ENCODE measurements at places on chromosomes 5 and 9.

DNA sequence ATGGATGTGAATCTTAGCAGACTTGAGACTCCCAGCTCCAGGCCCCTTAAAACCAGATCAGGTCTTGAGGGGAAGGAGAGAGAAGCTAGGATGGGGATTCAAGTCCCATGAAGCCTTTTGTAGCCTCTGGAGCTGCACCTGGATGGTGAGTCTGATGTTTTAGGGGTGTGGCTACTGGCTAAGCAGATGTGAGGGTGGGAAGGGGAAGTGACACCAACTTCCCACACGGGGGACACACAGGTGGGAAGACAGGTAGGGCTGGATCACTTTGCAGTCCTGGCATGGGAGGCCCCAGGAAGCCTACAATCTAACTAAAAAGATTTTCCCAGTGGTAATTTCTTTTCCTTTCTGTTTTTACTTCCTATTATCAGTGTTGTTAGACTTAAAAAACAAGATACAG, 38.7 kb upstream of the UBAP2 start:
- no peak for DNase-seq

GRCh38 chr5:118407958-118408357, 580.4 kb downstream of the DTWD2 start:
- peak; percentile 8 for DNase-seq

DNA sequence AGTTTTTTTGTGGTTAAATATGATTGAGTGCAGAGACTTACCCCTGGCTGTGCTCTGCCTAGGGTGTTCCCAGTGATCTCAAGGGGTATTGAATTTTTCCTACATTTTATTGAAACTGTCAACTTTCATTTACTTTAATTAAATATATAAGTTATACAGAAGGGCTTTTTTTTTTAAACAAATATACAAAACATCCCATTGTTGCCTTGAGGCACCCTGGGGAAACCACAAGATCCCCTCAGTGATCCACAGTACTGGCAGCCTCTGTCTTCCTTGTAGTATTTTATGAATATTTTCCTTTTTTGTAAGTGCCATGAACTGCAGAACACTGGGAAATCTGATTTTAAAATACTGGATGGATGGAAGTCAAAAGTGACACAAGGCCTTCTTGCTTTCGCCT, 123.7 kb downstream of the TLE1 start:
- no peak for DNase-seq

DNA sequence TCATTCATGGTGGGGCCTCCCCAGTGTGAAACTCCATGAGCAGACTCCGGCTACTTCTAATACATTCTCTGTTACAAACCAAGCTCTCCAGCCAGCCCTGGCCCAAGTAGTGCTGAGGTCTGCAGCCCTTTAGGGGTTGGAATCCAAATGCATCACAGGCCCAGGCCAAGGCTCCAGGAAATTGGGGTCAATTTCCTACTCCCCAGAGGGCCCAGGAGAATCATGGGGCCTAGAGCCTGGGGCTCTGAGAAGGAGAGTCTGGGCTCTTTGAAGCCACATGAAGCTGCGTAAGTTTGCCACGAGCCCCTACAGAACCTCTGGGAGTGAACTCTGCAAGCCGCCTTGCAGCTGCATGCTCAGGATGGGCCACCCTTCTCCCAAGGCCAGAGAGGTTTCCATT, 206.4 kb downstream of the PAPPA start:
- no peak for DNase-seq

Data from NCI-H2171 (cell line).